ENCODE measurements at places on chromosomes 6 and 20.

- DNase-seq: no peak
Observed at GRCh38 chr20:51939259-51939585, 136.9 kb upstream of the SALL4 start.

GRCh38 chr20:41587523-41587922 is 30.7 kb downstream of the CHD6 start:
- DNase-seq: no peak

- no peak for DNase-seq
Observed at GRCh38 chr20:21623074-21623780, 82.2 kb upstream of the PAX1 start.

DNA sequence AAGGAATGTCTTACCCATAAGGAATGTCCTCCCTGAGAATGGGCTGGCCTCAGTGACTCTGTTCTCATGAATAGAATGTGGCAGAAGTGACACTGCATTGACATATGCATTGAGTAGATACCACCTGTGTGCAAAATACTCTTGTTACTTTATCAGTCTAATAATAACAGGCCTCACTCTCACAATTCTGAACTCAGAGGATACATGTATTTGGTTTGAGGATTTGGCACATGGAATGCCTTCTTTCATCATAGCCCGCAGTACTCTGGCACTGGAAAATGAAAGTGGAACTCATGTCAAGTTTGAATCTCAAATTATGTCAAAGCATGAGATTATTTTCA is 52.9 kb upstream of the PLCB4 start:
- no peak for DNase-seq

GRCh38 chr6:89204096-89204495 is 13.1 kb downstream of the GABRR1 start:
- DNase-seq: no peak

DNA sequence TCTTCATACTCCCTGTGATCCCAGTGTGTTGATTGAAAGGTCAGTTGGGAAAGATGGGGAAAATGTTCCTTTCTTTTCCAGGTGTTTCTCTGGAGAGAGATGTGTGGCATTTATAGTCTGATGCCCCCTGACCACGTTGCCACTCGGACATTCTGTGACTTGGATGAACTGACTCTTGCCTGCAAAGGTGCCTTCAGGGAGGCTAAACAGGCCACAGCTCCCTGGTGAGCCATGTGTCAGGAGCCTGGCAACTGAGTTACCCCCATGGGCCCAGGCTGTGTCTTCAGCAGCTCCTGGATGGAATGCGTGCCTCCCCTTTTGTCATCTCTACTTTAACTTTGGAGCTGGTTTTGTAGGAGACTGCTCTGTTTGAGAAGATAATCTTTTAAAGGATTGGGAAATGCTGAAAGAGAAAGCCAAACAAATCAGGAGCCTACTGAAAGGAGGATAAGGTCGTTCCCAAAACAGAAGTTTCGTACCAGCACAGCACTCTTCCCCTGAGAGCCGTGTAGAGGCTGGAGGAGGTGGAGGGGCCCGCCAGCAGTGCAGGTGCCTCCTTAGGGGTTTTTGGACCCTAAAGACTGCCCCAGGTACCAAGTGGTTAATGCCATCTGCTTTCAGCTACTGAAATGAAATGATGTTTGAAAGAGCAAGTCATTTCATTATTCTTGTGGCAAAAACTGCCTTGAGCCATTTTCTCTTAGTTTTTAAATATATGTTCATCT is 322.8 kb downstream of the ZFAND3 start:
- no peak for DNase-seq

DNA sequence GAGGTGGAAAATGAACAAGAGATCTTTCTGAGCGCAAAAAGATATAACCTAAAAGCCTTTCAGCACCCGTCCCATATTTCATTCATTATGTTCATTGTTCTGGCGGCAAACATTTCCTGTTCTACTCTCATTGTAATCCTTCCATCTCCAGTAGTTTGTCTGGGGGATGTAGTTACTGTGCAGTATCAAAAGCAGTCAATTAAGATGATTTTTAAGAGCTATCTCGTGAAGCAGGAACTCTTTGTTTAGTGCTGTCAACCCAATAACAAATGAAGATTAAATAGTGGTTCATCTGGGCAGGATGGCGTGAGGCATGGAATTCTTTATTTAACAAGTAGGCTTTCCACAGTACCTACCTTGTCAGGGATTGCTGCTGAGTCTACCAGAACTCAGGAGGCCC is 876.7 kb downstream of the HACE1 start:
- DNase-seq: no peak

- DNase-seq: no peak
Observed at GRCh38 chr20:1896484-1897258, 1.5 kb downstream of the SIRPA start.

DNA sequence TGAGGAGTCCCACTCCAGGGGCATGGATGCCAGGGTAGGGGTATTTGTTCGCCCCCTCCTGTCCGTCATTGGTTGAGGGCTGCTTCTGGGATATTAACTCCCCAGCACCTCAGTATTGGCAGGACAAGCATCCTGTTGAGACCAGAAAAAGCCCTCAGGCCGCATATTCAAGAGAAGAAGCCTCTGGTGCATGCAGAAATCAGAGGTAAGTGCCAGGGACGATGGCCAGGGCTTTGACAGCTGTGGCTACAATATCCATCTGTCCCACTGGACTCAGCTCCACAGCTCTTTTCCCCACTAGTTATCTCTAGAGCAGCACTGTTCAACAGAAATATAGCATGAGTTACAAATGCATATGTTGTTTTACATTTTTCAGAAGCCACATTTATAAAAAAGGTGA is 651.3 kb downstream of the KIF16B start:
- DNase-seq: no peak

GRCh38 chr6:105991561-105992314 is 94.4 kb upstream of the PRDM1 start:
- DNase-seq: no peak

DNA sequence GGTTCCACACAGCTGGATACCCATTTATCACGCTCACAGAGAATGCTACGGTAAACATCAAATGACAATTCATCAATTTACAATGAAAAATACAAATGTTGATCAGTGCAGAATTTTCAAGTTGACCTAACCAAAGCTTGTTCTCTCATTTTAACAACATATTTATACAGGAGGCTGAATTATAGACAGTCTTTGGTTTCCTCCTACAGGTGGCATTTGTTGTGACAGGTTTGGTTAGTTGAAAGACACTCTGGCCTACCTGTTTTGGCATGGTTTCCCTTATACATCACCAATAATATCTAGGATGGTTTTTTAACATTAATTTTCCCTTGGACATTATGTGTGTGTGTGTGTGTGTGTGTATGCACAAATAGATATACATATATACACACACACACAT is 642.5 kb upstream of the MMS22L start:
- no peak for DNase-seq

- no peak for DNase-seq
Observed at GRCh38 chr6:128275030-128275429, 245.4 kb downstream of the PTPRK start.
